ENCODE measurements at places on chromosomes 3 and 15. TPM values are rescaled to one million over a fixed set of nuclear protein-coding genes. Genes with fewer than 3 reads are reported as not detected.

DNA sequence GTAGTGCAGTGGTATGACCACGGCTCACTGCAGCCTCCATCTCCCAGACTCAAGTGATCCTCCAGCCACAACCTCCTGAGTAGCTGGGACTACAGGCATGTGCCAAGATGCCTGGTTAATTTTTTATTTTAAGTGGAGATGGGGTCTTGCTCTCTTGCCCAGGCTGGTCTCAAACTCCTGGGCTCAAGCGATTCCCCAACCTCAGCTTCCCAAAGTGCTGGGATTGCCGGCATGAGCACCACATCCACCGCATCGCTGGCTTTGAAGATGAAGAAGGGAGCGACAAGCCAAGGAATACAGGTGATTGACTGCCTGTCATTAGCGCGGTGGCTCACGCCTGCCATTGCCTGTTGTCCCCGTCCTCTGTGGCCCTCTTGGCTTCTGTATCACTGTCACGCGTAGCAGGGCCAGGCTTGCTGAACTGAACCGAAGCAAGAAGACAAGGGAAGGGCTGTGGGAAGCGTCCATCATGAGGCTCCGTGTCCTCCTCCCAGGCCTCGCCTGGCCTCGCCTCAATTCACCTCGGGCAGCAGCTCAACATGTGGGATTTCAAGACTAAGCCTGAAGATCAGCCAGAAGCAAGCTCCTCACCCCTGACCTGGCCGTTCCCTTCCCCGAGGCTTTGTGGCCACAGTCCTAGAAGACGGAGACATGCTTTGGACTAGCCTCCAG lies 46.4 kb upstream of the TFRC start:
- DNase-seq = no peak

DNA sequence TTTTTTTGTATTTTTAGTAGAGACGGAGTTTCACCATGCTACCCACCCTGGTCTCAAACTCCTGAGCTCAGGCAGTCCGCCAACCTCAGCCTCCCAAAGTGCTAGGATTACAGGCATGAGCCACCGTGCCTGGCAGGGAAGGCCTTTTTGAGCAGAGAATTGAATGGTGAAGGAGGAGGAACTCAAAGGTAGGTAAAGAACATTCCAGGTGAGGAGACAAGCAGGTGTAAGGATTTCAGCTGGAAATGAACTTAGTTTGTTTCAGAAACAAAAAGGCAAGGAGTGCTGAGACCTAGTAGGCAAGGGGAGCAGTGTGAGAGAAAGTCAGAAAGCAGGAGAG lies 2.5 kb downstream of the TICRR start:
- DNase-seq = no peak

DNA sequence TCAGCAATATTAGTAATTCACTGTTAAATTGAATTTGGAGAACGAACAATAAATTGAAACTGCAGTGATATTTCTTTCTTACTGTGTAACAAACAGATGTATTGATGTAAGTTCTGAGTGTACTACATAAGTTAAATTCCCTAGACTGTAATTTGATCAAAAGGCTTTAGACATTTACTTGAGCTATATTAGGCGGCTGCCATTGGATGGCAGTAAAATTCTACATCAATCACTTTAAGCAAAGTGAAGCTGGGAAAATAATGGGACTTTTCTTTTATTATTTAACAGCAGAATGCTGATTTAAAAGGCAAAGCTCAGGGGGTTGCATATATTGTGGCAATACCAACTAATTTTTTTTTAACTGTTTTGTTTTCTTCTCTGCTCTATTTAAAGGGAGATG lies 212.6 kb upstream of the PLSCR5 start:
- no peak for DNase-seq

GRCh38 chr3:12194669-12195161 lies 36.0 kb upstream of the TIMP4 start:
- no peak for DNase-seq

- DNase-seq = no peak
Observed at GRCh38 chr3:38264353-38264771, 1.2 kb upstream of the SLC22A13 start.

DNA sequence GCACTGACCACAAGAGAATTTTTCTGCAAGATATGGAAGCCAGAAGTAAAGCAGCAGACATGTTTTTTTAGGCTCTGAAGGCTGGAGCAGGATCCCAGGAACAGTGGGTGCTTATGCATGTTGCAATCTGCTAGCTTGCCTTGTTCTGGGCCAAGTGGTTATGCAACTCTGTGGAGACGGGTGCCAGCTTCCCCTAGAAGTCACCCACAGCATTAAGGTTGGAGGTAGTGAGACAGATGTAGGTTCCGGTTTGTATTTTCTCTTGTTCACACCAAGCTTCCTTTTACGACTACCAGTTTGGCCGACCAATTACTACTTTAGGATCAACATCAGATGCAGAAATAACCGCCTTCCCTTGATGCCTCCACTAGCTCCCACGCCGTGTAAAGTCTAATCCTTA lies 11.1 kb downstream of the DPH3 start:
- no peak for DNase-seq

DNA sequence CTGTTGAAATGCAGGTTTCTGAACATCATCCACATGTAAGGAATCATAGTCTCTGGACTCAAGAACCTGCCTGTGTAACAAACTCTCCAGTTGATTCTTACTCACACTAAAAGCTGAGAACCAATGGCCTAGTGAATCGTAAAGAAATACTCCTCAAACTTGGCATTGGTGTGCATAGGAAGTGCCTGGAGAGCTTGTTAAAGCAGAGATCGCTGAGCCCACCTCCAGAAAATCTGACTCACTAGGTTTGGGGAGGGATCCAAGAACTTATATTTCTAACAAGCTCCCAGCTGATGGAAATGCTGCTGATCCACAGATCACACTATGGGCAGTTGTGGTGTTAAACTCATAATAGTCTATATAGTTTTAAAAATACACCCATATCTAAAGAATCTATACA lies 55.8 kb upstream of the LMCD1 start:
- DNase-seq = no peak

- no peak for DNase-seq
Observed at GRCh38 chr3:146969356-146969755, 364.2 kb upstream of the PLSCR5 start.

GRCh38 chr3:52986049-52986448 lies 59.8 kb downstream of the SFMBT1 start:
- no peak for DNase-seq

- DNase-seq = no peak
Observed at GRCh38 chr3:138474163-138474562, 39.7 kb downstream of the ESYT3 start.

DNA sequence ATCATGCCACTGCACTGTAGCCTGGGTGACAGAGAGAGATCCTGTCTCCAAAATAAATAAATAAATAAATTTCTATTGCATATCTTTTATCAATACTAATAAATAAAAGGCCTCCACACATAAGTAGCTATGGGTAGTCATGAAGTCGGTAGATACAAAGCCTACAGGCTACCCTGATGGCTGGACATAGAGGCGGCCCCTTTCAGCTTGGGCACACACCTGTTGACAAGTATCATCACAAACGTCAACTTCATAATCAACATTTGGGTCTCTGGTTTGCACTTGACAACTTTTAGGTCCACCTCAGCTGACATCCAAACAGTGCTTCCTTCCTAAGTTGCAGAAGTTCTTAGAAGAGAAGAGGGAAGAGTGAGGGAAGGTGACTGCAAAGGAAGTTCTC lies 53.4 kb downstream of the ITGA11 start:
- no peak for DNase-seq

- no peak for DNase-seq
Observed at GRCh38 chr15:50873935-50874361, 34.5 kb upstream of the AP4E1 start.

DNA sequence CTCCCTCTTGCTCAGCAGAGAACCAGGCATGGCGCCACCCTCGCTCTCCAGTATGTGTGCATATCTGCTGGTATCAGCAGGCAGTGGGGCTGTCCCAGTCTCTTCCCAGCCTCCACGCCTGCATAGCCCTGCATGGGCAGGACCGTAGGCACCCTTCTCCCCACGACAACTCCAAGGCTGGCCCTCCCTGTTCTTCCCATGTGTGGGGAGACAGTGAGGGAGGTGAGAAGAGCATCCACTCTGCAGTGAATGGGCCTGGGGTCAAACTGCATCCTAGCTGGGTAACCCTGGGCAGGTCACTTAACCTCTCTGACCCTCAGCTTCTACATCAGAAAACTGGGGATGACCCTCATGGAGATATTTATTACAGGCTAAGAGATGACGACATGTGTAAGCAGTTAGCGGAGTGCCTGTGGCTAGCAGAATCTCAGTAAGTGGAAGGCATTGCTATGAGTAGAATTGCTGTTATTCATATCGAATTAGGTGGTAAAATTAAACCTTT lies 13.3 kb upstream of the SSUH2 start:
- DNase-seq = no peak

DNA sequence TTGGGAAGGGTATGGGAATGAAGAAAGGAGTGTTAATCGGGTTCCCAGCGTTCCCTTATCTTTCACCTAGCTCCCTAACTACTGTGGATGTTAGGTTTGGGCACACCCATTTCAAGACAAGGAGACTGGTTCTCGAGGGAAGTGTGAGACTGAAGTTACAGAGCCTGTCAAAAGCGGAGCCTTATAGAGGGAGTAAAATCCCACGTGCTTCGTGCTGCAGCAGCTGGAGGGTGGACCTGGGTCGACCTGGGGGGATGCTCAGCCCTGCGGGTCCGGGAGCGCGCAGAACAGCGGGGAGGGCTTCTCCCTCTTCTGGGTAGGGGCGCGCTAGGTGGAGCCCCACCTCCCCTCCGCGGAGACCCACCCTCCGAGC lies 314 bp upstream of the TMED3 start:
- DNase-seq = no peak

GRCh38 chr3:122893754-122894668 lies 99.1 kb downstream of the SLC49A4 start:
- no peak for DNase-seq

DNA sequence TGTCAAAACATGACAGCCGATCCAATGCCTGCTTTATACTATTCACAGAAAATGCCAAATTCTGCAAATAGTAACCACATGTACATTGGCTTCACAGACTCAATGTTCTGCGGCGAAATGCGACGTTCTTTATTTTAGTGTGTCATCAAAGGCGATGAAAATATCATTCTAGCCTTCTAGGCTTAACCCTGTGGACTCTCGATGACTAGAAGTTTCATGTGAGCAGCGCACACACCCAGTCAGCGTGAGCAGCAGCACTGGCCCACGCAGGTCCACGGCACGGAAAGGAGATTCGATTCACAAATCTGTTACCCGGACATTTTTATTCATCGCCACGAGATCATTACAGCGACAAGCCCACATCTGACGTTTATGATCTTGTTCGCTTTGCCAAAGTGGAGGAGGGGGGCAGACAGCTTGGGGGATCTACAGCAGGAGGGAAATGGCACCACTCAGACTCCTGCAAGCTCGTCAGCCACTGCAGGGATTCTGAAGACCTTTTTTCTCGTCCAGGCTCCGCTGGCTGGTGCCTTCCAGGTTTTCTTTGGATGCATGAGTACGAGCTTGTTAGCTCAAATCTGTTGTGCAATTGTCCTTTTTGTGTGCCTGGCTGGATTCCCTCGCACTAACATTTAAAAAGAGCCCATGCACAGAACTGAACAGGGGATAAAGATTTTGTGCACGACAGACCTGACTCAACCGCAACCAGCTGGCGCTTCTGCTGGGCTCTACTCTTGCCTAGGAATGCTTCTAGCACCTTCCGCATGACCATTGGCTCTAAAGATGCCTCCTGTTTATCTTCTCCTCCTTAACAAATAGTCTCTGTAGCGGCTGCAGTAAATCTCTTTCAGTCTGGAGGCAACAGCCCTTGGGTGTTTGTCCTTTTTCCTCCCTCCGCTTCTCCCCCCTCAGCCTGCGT lies 938.4 kb downstream of the MCTP2 start:
- no peak for DNase-seq

- DNase-seq = no peak
Observed at GRCh38 chr3:44983484-44983941, 7.5 kb downstream of the EXOSC7 start.

GRCh38 chr15:88487178-88487795 lies 19.8 kb downstream of the MRPS11 start:
- no peak for DNase-seq

GRCh38 chr3:127069814-127070440 lies 87.0 kb downstream of the PLXNA1 start:
- DNase-seq = no peak

GRCh38 chr3:50263478-50264382 lies 5.2 kb upstream of the SEMA3B start:
- no peak for DNase-seq

LARP6 gene
- total RNA-seq = not detected

OIP5 gene
- 10.5 TPM for total RNA-seq

CPNE9 gene
- total RNA-seq = 0.11 TPM

HTR3E gene
- not detected for total RNA-seq

TYRO3 gene
- 1.7 TPM for total RNA-seq

MEX3B gene
- 1.2 TPM for total RNA-seq

TAGLN3 gene
- total RNA-seq = 0.49 TPM

HAUS2 gene
- total RNA-seq = 37.2 TPM

TF gene
- 0.93 TPM for total RNA-seq

BOC gene
- total RNA-seq = 0.62 TPM

DUOXA2 gene
- not detected for total RNA-seq

AADAC gene
- total RNA-seq = not detected

RNF13 gene
- total RNA-seq = 27.7 TPM

ACTL6A gene
- total RNA-seq = 132 TPM

P2RY12 gene
- not detected for total RNA-seq

All from activated naive CD4-positive, alpha-beta T cell treated with anti-CD3 and anti-CD28 coated beads, Interleukin-2, amount 50 U/mL, for 72 hours (primary cell).